ENCODE measurements at places on chromosomes 13 and 19. TPM values are rescaled to one million over a fixed set of nuclear protein-coding genes. Genes with fewer than 3 reads are reported as not detected.

DNA sequence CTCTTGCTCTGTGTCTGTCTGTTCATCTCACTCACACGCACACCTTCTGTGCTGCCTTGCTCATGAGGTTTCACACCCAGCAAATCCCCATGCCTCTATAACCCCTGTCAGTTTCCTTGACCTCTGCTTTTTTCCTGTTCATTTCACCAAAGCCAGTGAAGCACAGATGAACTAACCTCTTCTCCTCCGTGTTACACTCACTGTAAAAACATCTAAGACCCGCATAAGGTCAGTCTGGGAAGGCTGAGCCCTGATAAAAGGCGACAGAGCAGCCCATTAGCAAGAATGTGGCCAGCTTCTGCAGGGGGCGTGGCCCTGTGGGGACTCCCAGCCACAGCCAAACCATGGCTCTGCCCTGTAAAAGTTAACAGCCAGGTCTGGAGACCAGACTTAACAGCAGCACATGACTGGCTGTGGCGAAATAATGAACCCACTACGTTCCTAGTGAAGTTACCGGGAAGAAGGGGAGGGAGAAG lies 42.8 kb upstream of the NPAS1 start:
- peak; percentile 45 for DNase-seq
- peaks cover 22% of the 10 kb centered on the region for H3K36me3 ChIP-seq
- peak overlapping the region; percentile 2 for H3K4me3 ChIP-seq

DNA sequence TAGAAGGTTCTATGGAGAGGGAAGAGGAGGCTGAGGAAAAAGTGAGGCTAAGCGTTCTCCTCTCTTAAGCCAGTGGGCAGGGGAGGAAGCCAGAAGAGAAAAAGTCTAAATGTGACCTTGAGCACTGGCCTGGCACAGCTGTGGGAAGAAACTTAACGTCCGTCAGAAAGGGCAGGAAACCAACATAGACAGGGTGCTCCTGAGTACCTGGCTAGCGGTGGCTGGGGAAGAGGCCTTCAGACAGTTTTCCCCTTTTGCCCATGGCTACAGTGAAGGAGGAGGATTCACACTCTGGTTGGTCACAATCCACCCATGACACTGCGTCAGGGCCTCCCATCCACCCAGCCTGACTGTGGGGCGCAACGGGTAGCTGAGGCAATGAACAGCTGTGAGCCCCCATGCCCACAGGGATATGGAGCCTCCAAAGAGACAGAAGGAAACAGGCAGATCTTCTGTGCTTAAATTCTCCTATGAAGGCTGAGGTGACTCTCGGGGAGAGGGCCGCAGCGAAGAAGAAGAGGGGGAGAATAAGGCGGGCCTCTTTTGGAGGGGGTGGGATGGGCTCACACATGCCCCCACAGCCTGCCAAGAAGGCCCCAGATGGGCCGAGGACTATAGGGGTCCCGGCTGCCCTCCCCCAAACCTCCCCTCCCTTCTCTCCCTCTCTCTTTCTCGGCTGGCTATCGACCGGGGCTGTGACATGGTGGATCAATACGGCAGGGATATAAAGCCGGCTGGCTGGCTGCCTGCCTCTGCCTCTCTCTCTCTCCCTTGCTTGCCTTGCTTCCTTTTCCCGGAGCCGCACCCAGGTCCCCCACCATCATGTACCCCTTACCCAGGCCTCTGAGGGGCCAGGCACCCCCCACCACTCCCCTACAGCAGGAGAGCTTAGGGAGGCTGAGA lies 19.8 kb upstream of the POU2F2 start:
- no peak overlapping the region for H3K27ac ChIP-seq
- H3K4me1 ChIP-seq, result peaks cover 38% of the 10 kb centered on the region
- DNase-seq, result peak; percentile 58
- H3K27me3 ChIP-seq, result peaks cover 82% of the 10 kb centered on the region

DNA sequence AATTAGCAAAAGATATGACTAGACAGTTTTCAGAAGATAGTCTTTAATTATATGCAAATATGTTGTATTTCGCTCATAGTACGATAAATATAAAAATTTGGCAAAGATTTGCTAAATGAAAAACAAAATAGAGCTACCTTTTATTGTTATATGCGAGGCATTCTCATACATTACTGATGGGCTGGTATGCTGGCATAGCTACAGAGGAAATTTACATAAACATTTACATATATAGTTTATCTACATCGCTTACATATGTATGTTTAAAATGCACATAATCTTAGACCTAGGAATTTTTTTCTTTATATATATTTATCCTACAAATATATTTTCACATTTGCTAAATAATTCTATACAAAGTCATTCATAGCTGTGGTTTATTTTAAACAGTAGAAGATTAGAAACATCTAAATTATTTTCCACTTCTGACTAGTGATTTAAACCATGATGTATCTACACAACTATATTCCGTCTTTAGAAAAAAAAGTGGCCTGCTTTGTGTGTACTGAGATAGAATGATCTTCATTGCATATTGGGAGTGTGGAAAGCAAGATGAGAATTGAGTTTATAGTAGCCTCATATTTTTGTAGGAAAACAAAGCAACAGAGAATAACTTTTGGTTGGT lies 1345.0 kb upstream of the SLC10A2 start:
- H3K4me1 ChIP-seq, result no peaks in the 10 kb centered on the region
- H3K27ac ChIP-seq, result no peak overlapping the region
- H3K4me3 ChIP-seq, result no peak overlapping the region
- no peaks in the 10 kb centered on the region for H3K36me3 ChIP-seq
- H3K27me3 ChIP-seq, result no peaks in the 10 kb centered on the region

- peaks cover 25% of the 10 kb centered on the region for H3K27me3 ChIP-seq
- DNase-seq, result no peak
- H3K4me3 ChIP-seq, result peak overlapping the region; percentile 61
- peaks cover 8% of the 10 kb centered on the region for H3K36me3 ChIP-seq
Observed at GRCh38 chr19:46297700-46298478, 1.0 kb downstream of the HIF3A start.

- H3K4me1 ChIP-seq, result peaks cover 13% of the 10 kb centered on the region
- DNase-seq, result no peak
- no peaks in the 10 kb centered on the region for H3K27me3 ChIP-seq
- no peak overlapping the region for H3K4me3 ChIP-seq
Observed at GRCh38 chr13:100211016-100211710, 122.3 kb downstream of the PCCA start.

DNA sequence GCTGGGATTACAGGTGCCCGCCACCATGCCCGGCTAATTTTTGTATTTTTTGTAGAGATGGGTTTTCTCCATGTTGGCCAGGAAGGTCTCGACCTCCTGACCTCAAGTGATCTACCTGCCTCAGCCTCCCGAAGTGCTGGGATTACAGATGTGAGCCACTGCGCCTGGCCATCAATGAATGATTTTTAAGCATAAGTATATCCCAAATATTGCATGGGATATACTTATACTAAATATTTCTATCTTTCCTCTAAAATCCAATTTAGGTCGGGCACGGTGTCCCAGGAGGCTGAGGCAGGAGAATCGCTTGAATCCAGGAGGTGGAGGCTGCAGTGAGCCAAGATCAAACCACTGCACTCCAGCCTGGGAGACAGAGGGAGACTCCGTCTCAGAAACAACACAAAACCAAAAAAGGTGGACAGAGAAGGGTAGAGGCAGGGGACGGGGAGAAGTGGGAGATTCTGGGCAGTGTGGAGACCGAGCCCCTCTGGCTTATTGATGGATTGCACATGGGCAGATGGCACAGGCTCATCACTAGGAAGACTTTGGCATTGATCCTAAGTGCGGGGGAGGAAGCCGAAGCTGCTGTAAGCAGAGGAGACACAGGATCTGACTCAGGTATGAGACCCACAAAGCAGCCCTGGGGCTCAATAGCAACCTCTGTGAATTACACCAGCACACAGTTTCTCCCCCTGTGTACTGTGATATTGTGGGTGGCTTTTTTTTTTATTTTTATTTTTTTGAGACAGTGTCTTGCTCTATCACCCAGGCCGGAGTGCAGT lies 13.5 kb downstream of the ARRDC5 start:
- H3K4me3 ChIP-seq, result no peak overlapping the region
- no peak for DNase-seq
- H3K27ac ChIP-seq, result no peak overlapping the region
- H3K27me3 ChIP-seq, result no peaks in the 10 kb centered on the region
- H3K36me3 ChIP-seq, result no peaks in the 10 kb centered on the region

Gene PRDX2
- total RNA-seq, result 135 TPM

GRCh38 chr13:114087430-114087829 lies 45.0 kb downstream of the RASA3 start:
- H3K4me1 ChIP-seq, result no peaks in the 10 kb centered on the region
- H3K27me3 ChIP-seq, result no peaks in the 10 kb centered on the region
- H3K36me3 ChIP-seq, result no peaks in the 10 kb centered on the region
- no peak for DNase-seq

Gene ZNF71
- 1.8 TPM for total RNA-seq

Gene SIGLECL1
- not detected for total RNA-seq

Gene SIGLEC8
- total RNA-seq, result not detected

GRCh38 chr13:46995874-46996273 lies 99.0 kb upstream of the HTR2A start:
- H3K27me3 ChIP-seq, result no peaks in the 10 kb centered on the region
- DNase-seq, result no peak
- H3K4me1 ChIP-seq, result no peaks in the 10 kb centered on the region
- no peak overlapping the region for H3K4me3 ChIP-seq
- H3K36me3 ChIP-seq, result no peaks in the 10 kb centered on the region

GRCh38 chr13:43389983-43390382 lies 366.6 kb downstream of the DNAJC15 start:
- no peak overlapping the region for H3K27ac ChIP-seq
- H3K4me1 ChIP-seq, result peaks cover 20% of the 10 kb centered on the region
- H3K36me3 ChIP-seq, result peaks cover 6% of the 10 kb centered on the region
- DNase-seq, result no peak
- no peaks in the 10 kb centered on the region for H3K27me3 ChIP-seq
- no peak overlapping the region for H3K4me3 ChIP-seq

Gene CELF5
- total RNA-seq, result 0.64 TPM

Gene ZNF296
- 5.3 TPM for total RNA-seq

Gene PRX
- 1.8 TPM for total RNA-seq

DNA sequence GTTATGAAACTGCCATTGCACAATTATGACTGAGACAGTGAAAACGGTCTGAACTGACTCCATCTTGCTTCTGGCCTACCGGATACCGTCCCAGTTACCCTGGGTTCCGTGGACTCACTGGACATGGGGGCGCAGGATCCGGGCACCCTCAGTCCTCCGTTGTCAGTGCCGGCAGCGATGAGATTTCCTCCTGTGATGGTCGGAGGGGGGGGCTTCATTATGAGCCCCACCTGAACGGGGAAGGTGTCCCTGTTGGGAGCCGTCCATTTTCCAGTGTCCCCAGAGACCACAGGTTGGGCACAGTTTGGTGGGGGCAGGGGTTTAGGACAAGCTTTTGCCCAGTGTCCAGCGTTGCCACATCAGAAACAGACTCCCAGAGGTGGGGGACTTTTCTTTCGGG lies 23.4 kb downstream of the TMEM255B start:
- no peak overlapping the region for H3K4me3 ChIP-seq
- H3K27me3 ChIP-seq, result peaks cover 20% of the 10 kb centered on the region
- DNase-seq, result no peak

DNA sequence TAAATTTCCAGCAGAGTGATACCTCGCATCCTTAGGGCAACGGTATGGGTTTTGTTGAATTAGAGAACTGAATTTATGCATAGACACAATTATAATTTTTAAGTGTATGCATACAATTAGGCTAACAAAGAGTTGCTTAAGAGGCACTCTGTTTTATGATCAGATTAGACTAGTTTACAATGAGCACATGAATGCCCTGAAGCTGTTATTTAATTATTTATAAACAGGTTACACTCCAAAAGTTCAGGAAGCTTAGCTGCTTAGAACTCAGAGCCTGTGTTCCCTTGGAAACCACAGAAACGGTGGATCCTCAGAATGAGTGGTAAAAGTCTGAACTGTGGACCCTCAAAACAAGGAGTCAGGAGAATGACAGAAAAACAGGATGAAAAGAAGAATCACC lies 72.5 kb upstream of the FBXL3 start:
- no peaks in the 10 kb centered on the region for H3K36me3 ChIP-seq
- H3K4me3 ChIP-seq, result no peak overlapping the region
- no peaks in the 10 kb centered on the region for H3K27me3 ChIP-seq
- H3K4me1 ChIP-seq, result no peaks in the 10 kb centered on the region
- no peak overlapping the region for H3K27ac ChIP-seq

DNA sequence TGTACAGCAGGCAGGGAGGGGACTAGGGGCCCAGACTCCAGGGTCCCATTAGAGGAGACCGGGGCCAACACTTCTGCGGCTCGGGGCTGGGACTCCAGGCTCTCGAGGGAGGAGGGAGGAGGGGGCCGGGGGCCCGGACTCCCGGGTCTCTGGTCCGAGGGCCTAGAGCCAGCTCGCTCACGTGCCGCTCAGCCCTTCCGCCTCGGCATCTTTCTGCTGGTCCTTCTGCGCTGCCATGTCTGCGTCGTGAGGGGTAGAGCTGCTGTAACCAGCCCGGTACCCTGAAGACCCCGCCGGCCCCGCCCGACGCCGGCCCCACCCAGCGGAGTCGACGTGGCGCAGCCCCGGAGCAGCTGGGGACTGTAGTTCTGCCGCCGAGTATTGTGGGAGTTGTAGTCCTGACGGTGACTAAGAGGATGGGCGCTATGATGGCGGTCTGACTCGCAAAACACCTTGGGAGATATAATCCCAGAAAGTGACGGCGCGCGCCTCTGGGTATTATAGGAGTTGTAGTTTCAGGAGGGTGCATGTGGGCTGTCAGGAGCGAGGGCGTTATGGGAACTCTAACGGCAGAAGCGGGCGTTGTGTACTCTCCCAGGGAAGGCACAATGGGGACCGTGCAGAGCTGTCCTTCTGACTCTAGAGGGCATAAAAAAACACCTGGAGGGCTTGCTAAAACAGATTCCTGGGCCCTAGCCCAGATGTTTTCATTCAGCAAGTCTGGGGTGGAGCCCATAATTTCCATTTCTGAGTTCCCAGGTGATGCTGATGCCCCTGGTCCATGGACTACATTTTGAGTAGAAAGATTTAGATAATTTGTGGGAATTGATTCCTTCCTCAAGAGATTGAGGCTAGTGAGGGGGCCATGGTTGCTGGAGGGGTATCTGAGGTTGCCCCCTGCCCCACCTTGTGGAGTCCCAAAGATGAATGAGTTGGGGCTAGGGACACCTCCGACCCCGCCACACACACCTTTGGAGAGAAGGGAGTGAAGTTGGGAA lies at the start of gene RABAC1:
Gene RABAC1 (minus strand): TSS at position 266 of the 998 bp plus-strand sequence. CDS start 29 bp downstream, at position 237.
- peaks cover 24% of the 10 kb centered on the region for H3K36me3 ChIP-seq
- H3K27ac ChIP-seq, result peak within 1 kb of the TSS; percentile 68
- H3K4me3 ChIP-seq, result peak within 1 kb of the TSS; percentile 80

GRCh38 chr19:57016076-57016475 lies 103.7 kb upstream of the USP29 start:
- DNase-seq, result no peak
- no peaks in the 10 kb centered on the region for H3K4me1 ChIP-seq
- H3K27ac ChIP-seq, result no peak overlapping the region
- H3K4me3 ChIP-seq, result no peak overlapping the region
- no peaks in the 10 kb centered on the region for H3K36me3 ChIP-seq

Gene C19orf73
- total RNA-seq, result 2.0 TPM

- no peak overlapping the region for H3K4me3 ChIP-seq
- DNase-seq, result no peak
- peaks cover 66% of the 10 kb centered on the region for H3K36me3 ChIP-seq
- H3K4me1 ChIP-seq, result no peaks in the 10 kb centered on the region
- H3K27ac ChIP-seq, result peak overlapping the region; percentile 21
- no peaks in the 10 kb centered on the region for H3K27me3 ChIP-seq
Observed at GRCh38 chr19:40741527-40742390, 8.5 kb downstream of the ACTMAP start.

All from Calu3 (cell line).